Inflammatory macrophage treated with lipopolysaccharide for 1 hour (primary cell): ENCODE measurements at places on chromosomes 16 and 17.

GRCh38 chr16:49514073-49514980, 140.7 kb downstream of the C16orf78 start:
- no peak for DNase-seq

GRCh38 chr16:81094771-81095251, 1.4 kb downstream of the GCSH start:
- no peak for DNase-seq

DNA sequence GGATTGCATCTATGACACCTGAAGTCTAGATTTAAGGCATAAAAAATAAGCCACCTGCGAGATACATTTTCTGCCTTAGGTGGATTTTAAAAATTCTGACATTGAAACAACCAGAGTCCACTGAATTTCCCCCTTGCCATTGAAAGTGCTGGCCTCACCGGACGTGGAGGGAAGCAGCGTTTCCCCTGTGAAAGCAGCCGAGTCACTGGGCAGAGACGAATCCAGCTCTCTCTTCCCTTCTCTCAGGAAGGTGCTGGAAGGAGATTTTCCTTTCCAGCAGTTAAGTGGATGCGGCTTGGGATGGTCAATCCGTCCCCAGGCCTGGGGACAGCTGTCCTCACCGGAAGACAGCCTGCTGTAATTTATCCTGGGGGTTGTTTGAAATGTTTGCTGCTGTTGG, 270.9 kb upstream of the FOXF1 start:
- DNase-seq, result no peak

- DNase-seq, result no peak
Measured at GRCh38 chr16:11030990-11031510, 86.7 kb downstream of the CLEC16A start.

DNA sequence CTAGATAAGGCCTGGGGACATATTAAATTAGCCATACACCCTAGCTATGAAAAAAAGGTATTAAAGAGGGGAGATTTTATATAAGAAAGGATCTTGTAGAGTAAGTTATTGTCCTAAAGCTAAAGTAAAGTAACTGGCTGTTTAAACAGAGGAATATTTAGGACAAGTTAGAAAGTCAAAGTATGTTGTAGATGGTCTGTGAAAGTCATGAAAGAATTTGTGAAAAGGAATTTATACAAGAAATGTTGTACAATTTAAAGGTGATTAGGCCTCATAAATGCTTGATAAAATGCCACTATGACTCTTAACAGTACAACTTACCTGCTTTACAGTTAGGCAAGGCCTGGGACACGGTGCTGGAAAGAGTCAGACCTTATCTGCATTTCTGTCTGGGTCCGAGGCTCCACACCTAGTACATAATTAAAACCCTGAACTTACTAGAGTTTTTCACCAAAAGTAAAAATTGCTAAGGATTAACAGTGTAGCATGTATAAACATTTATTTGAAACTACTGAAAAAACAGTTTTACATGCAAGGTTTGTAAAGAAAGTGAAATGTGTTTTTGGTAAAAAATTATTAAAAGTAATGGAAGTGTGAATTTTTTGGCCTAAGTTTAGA, 445.3 kb upstream of the TOM1L1 start:
- no peak for DNase-seq

DNA sequence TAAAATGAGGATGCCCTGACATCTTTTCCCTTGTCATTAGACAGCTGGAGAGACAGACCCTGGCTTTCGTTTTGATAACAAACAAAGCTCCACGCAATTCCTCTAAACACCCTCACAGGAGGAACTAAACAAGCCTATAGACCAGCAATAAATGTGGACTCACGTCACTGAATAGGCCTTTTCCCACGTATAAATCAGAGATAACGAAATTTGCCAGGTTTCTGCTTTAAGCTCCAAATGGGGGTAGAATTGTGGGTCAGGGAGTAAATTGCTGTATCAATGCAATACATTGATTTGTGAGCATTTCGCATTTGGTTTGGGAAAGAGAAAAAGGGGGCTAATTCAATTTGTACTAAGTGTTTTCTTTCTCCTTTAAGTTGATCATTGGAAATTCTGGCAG, 256.0 kb downstream of the PMP22 start:
- no peak for DNase-seq

DNA sequence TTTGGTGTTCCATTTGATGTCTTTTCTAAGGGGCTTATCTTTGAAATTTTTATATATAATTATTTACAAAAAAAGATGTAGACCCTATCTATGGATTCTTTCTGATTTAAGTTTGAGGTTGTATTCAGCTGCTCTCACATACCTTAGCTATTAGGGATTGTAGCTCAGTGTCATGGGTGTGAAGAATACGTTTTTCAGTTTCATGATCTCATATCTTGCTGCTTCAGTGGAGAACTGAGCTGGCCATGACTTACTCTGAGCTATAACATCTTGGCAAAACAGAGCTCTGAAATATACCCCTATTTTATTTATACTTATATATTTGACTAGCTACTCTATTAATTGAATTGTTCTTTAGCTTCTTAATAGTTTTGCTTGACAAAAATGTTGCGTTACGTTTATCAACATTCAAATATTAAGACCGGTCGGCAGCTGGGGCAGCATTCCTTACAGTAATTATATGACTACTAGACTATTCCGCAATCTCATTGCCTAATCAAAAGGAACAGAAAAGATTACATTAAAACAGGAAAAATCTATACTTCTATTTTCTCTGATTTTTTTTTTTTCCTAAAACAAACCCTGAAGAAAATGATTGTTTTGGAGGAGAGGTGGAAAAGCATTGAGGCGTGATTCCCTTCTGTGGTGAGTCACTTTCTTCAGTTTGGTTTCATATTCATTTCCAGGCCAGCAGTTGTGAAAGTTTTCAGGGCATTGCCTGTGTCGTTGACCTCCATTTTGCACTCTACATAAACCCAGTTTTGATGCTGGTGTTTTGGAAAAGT, 24.1 kb upstream of the KRT24 start:
- no peak for DNase-seq

DNA sequence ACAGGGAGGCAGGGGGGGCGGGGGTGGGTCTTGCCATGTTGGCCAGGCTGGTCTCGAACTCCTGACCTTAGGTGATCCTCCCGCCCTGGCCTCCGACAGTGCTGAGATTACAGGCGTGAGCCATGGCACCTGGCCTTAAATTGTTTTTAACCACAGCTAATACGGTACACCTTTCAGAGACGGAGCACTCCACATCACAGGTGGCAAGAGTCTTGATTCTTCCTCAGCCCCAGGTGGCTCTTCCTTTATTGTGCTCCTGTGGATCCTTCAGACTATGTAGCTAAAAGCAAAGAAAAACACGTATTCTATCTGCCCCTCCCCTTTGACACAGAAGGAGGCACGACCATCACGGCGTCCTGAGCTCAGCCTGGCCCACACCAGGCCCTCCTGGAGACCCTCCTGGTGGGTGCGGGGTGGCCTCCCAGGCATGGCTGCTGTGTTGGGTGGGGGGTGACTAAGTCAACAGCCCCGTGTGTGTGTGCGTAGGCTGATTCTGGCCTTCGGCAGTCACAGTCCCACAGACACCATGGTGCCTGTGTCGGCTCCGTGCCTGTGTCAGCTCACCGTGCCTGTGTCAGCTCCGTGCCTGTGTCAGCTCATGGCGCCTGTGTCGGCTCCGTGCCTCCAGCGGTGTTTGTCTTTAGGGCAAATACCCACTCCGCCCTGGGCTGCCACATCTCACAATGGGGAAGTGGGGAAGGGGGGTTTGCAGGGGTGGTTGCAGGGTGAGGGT, 10.8 kb upstream of the SECTM1 start:
- DNase-seq, result no peak

DNA sequence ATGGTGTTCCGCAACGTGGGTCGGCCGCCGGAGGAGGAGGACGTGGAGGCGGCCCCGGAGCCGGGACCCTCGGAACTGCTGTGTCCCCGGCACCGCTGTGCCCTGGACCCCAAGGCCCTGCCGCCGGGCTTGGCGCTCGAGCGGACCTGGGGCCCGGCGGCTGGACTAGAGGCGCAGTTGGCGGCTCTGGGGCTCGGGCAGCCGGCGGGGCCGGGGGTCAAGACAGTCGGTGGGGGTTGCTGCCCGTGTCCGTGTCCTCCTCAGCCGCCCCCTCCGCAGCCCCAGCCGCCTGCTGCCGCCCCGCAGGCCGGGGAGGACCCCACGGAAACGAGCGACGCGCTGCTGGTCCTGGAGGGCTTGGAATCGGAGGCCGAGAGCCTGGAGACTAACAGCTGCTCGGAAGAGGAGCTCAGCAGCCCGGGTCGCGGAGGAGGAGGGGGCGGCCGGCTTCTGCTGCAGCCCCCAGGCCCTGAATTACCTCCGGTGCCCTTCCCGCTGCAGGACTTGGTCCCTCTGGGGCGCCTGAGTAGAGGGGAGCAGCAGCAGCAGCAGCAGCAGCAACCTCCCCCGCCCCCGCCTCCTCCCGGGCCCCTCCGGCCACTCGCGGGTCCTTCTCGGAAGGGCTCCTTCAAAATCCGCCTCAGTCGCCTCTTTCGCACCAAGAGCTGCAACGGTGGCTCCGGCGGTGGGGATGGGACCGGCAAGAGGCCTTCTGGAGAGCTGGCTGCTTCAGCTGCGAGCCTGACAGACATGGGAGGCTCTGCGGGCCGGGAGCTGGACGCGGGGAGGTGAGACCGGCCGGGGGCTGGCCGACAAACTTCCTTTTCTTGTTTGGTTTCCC, 821 bp downstream of the SOCS7 start:
- DNase-seq, result no peak

GRCh38 chr17:45051060-45051719, at the start of gene DCAKD:
DCAKD (minus strand) TSS chr17:45051632; CDS start chr17:45034885, 16,747 bp downstream.
- peak; percentile 95 for DNase-seq

DNA sequence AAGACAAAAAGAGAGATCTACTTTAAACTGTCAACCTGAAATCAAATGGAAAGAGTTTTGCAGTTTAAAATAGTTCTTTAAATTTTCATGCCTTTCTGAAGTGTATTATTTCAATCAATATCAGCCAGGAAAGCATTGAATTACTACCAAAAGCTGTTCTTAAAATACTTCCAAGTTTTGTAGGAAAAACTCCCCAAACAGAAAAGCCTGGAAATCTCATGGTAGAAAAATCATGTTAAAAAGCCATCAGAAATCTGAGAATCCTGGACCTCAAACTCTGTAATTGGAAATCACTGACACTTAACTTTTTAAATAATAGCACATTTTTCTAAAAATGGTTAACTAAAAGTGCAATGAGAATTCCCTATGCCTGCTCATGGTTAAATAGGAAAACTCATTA, 63.3 kb upstream of the CNTNAP4 start:
- DNase-seq, result no peak

- DNase-seq, result no peak
Measured at GRCh38 chr16:88349153-88349902, 33.4 kb upstream of the ZNF469 start.

- DNase-seq, result no peak
Measured at GRCh38 chr16:24822974-24823373, 22.8 kb upstream of the SLC5A11 start.

DNA sequence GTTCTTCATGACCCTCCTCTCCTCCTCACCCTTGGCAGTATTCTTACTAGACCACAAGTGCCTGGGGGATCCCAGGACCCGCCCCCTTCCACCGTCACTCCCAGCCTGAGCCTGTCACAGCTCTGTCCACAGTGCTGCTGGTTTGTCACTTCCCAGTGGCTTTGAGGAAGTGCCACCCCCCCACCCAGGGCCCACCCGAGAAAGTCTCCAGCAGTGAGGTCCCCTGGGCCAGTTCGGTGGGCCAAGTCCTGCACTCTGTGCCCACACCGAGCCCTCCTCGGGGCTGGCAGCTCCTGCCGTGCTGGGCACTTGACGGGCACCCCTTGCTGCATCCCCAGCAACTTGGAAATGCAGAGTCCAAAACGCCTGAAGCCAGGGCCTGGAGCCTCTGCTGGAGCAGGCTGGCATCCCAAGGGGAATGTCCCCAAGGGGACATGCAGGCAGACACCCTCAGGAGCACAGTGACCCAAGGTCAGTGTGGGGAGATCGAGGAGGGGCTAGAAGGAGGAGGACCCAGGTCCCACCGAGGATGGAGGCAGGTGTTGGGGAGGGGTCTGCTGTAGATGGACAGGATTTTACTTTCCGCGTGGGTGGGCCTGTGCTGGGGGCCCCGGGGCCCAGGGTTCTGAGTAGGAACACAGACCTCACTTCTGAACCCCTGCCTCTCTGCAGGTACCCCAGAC, 15.5 kb downstream of the MMP15 start:
- DNase-seq, result no peak

DNA sequence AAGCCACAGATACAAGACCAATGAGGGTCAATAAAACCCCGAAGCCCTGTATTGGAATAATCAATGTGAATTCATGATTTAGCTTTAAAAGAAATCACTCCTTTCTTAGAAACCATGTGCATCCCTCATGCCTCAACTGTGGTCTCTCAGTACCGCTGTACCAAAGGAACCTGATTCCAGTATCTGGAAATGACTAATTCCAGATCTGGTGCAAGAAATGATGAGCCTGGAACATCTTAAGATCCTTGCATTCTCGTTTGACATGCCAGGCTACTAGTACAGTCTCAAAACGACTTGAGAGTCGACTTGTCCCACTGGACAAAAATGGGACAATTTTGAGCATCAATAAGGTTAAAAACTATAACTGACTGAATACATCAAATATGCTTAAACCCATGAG, 21.2 kb downstream of the USP31 start:
- DNase-seq, result no peak

- no peak for DNase-seq
Measured at GRCh38 chr17:27446569-27447301, 9.5 kb upstream of the KSR1 start.

- no peak for DNase-seq
Measured at GRCh38 chr16:65116216-65116615, 5.6 kb downstream of the CDH11 start.

DNA sequence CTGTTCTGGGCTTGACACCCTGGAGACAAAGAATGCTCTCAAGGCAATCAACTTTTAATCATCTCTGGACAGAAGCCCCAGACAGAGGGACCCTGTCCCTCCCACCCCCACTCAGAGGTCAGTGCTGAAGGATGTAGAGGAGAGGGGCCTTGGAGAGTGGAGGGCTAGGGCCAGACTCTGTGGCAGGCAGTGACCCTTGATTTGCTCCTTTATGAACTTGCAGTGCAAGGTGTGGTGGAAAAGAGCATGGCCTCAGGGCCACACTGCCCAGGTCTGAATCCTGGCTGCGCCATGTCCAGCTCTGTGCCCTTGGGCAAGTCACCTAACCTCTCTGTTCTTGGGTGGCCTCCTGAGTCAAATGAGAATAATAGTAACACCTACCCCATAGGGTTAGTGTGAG, 134.3 kb downstream of the TMEM132E start:
- DNase-seq, result no peak

GRCh38 chr16:84061236-84061819, 18.7 kb upstream of the SLC38A8 start:
- no peak for DNase-seq

- DNase-seq, result no peak
Measured at GRCh38 chr17:63768433-63768832, 5.0 kb downstream of the CCDC47 start.
